Forelimb muscle (tissue), 1 donor: ENCODE measurements at places on chromosomes 12 and 14. TPM values are rescaled to one million over a fixed set of nuclear protein-coding genes. Genes with fewer than 3 reads are reported as not detected.

PTPRO gene
- 0.63 TPM for polyA plus RNA-seq

DNA sequence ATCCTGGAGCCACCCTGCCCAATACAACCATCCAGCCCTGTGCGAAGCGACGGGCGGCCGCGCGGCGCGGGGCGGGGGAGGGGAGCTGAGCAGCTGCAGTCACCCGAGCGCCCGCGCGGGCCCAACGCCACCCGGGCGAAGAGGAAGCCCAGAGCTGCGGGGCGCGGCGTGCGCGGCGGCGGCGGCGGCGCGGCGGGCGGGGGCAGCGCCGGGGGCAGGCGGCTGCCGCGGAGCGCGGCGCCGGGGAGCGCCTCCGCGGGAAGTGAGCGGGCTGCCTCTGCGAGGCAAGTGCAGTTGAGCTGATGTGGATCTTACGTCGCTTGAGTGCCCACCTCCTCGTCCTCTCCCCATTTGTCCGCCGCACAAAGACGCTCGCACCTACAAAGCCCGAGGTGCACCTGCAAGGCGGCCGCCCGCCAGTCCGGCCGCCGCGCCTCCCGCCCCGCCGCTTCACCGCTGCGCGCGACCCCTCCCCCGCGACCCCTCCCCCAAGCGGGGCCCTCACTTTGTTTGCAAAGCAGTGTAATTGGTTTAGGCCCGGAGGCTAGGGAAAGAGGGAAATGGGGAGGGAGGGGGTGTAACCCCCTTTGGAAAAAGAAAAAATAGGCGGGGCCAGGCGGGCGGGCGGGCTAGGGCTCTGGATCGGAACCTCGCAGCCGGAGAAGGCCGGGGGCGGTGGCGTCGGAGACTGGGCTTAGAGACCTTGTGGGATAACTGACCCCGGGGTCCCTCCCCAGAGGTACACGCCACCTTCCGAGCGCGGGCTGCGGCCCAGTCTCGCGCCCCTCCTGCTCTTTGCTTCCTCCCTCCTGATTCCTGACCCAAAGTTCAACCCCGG lies at the start of the genes FOXA1 and TTC6:
Gene FOXA1, minus strand, starts transcription at position 279 of the 838 bp plus-strand sequence. Its CDS starts 277 bp downstream, at position 2.
Gene TTC6, plus strand, starts transcription at position 659 of the 838 bp plus-strand sequence. CDS start 26,436 bp downstream, outside the sequence.
- no peak for DNase-seq

- DNase-seq, result no peak
Observed at GRCh38 chr14:103073367-103073875, 10.6 kb upstream of the LBHD2 start.

- no peak for DNase-seq
Observed at GRCh38 chr14:102593061-102593824, 794 bp downstream of the RCOR1 start.

FOXN3 gene
- 70.1 TPM for polyA plus RNA-seq

GRCh38 chr12:95625012-95625411 lies 73.7 kb upstream of the USP44 start:
- no peak for DNase-seq

- peak; percentile 53 for DNase-seq
Observed at GRCh38 chr14:96100161-96101064, 61.3 kb downstream of the C14orf132 start.

ADAMTS20 gene
- polyA plus RNA-seq, result 0.05 TPM

DPF3 gene
- polyA plus RNA-seq, result 4.6 TPM

ADAM21 gene
- polyA plus RNA-seq, result 0.32 TPM

- no peak for DNase-seq
Observed at GRCh38 chr14:55212634-55213033, 21.2 kb upstream of the DLGAP5 start.

GRCh38 chr14:34804933-34805332 lies 70.2 kb downstream of the BAZ1A start:
- DNase-seq, result no peak

WIF1 gene
- polyA plus RNA-seq, result 0.40 TPM

OTOGL gene
- 0.38 TPM for polyA plus RNA-seq

DNA sequence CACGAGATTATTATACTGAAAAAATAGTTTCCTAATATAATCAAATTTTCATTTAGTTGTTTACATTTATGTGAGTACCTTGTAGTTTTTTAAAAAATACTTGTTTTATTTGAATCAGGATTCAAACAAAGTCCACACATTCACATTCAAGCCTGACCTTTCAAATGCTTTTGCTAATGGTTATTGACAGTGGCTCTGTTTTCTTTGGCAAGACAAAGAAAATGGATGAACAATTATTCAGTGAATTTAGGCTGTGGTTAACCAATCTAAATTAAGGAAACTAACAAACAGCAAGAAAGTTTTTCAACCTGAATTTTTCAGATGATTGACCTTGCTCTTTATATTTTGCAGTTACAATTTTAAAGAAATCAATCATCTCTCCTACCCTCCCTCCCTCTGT lies 9.7 kb downstream of the SLC4A8 start:
- DNase-seq, result no peak

MLH3 gene
- polyA plus RNA-seq, result 23.9 TPM

GRCh38 chr12:60251091-60251490 lies 655.3 kb downstream of the SLC16A7 start:
- no peak for DNase-seq

DNA sequence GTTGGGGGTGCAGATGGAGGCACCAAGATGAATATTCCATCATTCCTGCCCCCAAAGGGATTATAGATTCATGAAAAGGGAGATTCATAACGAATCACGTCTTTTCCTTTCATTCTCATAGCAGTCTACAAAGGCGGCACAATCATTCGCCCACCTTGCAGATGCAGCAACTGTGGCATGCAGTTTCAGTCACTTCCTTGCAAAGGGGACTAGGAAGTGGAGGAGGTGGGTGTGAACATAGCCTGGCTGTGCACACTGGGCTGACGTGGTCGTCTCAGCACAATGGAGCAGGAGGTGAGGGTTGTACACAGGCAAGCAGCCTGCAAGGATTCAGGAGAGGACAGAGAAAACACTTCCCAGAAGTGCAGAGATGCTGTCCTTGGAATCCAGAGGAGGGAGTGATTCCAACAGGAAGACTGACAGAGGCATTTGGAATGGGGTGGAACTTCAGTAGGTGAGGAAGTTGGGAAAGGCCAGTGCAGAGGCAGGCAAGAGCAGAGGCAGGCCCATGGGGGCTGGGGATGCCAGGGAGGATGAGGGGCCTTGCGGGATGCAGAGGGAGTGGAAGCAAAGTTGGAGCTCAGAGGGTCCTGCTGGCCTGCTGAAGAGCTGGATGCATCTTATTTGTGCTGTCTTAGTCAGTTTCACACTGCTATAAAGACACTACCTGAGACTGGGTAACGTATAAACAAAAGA lies 21.9 kb upstream of the PPP2R5C start:
- DNase-seq, result no peak

- DNase-seq, result no peak
Observed at GRCh38 chr14:56294128-56294527, 175.9 kb downstream of the PELI2 start.

DNA sequence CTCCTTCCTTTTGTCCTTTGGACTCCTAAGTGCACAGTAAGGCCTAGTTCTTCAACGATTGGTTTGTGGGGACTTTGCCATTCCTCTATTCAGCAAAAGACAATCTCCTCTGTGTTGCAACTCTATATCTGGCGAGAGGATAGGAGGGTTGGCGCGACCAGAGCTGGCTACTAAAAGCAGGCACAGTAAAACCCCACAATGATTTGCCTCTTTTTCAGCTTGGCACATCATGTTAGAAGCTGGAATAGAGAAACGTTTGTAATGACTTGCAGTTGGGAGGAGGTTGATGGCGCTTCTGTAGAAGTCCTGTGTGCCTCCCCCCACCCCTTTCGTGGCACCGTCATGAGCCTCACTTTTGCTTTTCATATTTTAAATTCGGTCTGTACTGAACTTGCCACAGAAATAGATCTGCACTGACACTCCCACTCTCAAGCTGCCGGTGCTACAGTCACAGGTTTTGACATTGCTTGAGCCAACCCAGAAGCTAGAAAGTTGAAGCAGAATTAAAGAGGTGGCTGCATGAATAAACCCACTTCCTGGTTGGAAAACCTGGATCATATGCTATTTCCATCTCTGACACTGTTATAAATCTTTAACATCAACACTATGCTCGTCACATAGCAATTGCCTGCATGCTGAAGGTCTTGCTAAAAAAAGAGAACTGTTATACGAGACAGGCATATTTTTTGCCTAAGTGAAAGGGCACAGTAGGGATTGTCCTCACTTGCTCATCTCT lies 315.3 kb upstream of the PRICKLE1 start:
- no peak for DNase-seq

- DNase-seq, result no peak
Observed at GRCh38 chr14:60183741-60184140, 18.5 kb upstream of the DHRS7 start.

DNA sequence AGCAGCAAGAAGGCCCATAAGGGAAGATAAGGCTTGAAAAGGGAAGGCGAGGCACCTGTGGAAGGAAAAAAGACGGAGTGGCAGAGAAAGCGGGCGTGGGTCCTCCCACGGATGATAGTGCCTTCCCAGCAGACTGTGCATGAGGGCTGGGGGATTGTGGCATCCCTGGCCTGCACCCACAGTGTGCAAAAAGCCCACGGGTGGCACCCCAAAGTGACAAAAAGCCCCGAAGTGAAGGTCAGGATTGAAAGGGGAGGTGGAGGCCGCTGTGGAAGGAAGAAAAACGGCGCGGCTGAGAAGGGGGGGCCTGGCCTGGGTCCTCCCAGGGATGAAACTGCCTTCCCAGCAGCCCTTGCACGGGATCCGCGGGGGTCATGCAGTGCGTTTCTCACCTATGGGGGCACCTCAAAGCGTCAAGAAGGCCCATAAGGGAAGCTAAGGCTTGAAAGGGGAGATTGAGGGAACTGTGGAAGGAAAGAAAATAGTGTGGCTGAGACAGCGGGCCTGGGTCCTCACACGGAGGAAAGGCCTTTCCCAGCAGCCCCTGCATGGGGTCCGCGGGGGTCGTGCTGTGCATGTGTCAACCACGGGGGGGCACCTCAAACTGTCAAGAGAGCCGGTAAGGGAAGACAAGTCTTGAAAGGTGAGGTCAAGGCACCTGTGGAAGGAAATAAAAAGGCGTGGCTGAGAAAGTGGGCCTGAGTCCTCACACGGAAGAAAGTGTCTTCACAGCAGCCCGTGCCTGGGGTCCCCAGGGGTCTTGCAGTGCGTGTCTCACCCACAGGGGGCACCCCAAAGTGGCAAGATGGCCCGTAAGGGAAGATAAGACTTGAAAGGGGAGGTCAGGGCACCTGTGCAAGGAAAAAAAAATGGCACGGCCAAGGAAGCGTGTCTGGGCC lies 274.1 kb downstream of the ALG10 start:
- no peak for DNase-seq

BICDL1 gene
- 4.9 TPM for polyA plus RNA-seq

SLC6A12 gene
- polyA plus RNA-seq, result 0.90 TPM

DNA sequence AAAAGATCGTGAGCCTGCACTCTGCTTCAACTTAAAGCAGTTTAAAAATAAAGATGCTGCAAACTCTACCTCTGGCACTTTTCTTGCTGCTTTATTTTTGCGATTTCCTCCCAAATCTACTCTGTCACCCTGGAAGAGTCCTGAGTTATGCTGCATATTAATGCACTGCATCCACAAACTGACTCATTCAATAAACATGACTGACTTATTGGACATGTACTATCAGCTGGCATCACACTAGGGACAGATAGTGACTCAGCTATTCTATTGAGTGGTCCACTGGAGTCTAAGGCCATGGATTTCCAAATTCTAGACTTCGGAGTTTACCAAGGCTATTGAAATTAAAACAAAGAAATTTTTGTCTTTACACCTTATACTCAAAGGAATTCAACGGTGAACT lies 90.7 kb upstream of the PTPRR start:
- no peak for DNase-seq

CMTM5 gene
- polyA plus RNA-seq, result 1.4 TPM

- no peak for DNase-seq
Observed at GRCh38 chr12:47867495-47867941, 37.3 kb downstream of the VDR start.

DNA sequence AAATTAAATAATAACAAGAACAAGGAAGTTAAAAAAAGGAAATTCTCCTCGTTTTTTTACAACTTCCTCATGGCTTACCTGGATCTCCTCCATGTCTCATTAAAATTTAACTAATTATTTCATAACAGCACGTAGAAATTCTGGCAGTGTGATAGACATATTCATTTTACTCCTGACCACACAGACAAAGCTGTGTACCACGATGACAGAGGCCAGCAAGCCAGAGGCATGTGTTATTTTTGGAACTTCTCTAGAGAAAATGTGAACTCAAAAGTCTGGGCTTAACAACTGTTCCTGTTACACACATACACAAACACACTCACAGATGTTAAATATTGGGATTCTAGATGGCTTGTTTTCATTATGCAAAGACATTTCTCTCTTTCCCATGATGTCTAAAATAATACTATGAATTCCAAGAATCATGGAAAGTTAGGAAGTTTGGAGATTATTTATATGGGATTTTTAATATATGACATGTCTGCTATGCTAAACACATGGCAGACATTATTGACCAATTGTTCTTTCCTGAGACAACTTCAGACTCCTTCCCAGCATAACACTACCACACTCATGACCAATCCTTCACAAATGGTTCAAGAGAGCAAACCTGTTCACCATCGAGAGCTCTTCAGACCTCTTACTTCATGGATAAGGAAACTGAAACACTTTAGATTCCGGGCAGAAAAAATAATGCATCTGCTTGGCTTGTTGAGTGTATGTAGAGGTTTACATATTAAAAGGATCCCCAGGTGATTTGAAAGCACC lies 158.7 kb downstream of the DACT1 start:
- DNase-seq, result no peak

GRCh38 chr12:96141216-96141912 lies 52.8 kb upstream of the ELK3 start:
- DNase-seq, result no peak

NKX2-1 gene
- not detected for polyA plus RNA-seq

KRT83 gene
- not detected for polyA plus RNA-seq

- no peak for DNase-seq
Observed at GRCh38 chr14:91315844-91316267, 71.4 kb upstream of the GPR68 start.

DNA sequence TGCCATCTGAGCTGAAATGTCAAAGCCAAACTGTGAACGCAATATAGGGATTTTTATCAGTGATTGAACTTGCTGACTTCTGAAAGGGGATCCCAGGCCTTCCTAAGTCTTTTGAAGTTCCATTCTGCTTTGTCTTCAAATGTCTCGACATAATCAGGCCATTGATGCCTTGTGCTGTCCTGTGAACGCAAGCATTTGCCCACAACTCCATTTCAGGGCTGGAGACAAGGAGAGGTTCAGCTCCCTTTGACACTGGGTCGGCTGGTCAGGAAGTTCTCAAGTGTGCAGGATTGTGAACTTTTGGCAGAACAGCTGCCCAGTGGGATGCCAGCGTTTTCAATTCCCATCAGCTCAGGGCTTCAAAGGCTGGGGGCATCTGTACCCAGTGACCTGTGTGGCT lies 345.3 kb downstream of the NUAK1 start:
- no peak for DNase-seq

DNA sequence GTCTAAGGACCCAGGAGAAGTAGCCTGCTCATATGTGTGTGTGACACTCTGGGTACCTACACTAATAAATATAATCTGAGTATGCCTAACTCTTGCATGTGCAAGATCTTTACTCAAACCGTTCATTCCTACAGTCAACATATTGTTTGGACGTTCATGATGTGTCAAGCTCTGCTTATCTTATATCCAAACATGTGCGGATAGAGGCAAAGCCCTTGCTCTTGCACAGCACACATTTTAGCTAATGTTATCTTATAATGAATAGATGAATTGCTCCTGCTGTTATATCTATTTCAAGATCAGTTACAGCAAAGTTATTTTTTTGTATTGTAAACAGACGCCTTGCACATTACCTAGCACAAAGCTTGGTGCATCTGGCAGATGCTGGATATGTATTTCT lies 228.4 kb upstream of the FLRT2 start:
- DNase-seq, result no peak
